ENCODE measurements at places on chromosomes 12 and 14.

DNA sequence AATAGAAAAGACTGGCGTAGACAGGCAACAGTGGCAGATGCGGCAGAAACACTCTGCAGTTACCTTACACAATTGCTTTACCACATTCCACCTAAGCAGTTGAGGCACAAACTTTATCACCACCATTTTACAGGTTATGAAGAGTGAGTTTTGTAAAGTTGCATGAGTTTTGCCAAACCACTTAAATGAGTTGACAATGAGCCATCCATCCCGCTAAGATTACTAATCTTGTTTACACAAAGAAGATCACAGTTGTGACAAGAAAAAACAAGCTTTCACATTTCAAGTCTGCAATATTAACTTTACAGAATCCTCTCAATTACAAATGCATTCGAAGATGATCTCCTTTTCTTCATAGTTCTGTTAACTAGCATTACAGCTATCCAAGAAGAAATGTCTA is 1.8 kb downstream of the TMCC3 start:
- no peak for DNase-seq

DNA sequence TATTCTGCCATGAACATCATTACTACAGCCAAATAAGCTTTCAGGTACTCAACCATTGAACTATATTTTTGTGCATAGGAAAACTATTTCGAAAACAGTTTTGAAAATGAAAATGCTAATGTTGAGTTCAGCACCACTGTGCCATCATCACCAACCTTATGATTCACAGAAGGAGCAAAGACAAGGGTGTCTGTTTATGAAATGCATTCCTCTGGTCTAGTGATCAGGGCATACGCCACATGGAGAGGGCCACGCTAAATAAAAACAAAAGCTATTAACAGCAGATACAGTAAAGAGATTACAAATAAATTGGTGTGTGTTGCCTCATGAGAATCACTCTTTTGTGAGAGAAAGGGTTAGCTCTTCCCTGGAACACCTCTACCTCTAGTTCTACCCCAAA is 43.2 kb upstream of the BMAL2 start:
- DNase-seq, result no peak

DNA sequence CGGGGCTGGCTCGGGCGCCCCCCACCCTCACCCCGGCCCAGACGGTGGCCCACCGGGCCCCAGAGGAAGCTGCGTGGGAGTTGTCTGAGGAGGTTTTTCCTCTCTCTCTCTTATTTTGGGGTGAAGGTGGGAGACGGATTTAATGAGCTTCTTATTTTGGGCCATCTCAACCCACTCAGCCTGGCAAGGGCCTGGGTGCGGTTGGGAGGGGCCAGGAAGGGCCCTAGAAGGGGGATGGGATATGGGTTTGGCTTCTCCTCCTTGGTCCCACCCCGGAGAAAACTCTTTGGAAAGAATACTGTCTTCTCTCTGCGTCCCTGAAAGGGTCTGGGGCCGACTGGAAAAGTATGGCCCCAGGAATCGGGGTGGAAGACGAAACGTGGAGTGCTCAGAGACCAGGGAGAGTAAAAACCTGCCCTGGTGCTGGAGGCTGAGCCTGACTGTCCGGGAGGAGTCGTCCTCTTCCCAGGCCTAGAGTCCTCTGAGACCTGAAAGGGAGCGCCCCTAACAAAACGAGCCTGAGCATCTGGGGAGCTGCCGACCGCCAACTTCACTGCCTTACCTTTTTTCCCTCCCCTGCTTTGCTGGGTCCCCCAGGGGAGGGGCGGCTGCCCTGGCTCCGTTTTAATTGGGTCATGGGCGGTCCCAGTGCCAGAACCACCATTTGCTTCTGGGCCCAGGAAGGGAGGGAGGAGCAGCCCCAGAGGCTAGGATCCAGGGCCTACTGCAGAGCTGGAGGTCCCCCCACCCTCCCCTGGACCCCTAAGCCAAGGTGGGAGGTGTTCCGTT is 1.6 kb downstream of the MMP14 start:
- DNase-seq, result no peak

DNA sequence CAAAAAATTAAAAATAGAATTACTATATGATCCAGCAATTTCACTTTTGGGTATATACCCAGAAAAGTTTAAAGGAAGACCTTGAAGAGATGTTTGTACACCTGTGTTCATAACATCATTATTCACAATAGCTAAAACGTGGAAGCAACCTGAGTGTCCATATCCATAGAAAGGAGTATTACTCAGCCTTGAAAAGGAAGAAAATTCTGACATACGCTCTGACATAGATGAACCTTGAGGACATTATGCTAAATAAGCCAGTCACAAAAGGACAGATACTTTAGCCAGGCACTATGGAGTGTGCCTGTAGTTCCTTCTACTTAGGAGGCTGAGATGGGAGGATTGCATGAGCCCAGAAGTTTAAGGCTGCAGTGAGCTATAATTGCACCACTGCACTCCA is 6.1 kb upstream of the RD3L start:
- DNase-seq, result no peak

- DNase-seq, result no peak
Measured at GRCh38 chr12:54020591-54021405, 7.4 kb upstream of the HOXC6 start.

- DNase-seq, result no peak
Measured at GRCh38 chr14:37597538-37597913, 2.1 kb downstream of the TTC6 start.

- DNase-seq, result no peak
Measured at GRCh38 chr14:96627811-96628775, 125.9 kb downstream of the PAPOLA start.

DNA sequence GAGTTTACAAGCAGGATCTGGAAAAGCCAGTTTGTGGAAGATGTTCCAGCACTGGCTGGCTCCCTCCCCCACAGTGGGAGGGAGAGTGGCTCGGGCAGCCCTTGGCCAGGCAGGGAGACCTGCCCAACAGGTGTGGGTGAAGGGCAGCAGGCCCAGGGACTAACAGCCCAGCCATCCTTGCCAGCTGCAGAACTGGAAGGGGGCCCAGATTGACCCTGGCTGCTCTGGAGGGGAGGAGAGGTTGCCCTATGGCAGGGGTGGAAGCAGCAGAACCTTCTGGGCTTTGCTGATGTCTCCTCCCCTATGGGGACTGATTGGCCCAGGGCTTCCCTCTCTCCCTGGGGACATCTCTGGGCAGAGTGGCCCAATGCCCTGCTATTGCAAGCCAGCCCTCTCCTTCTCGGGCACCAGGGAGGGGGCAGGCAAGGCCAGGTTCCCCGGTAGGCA is 20.5 kb downstream of the IRF2BPL start:
- DNase-seq, result no peak

- peak; percentile 39 for DNase-seq
Measured at GRCh38 chr12:24039113-24039525, 89.6 kb upstream of the SOX5 start.

GRCh38 chr12:40145896-40146295 is 40.0 kb upstream of the SLC2A13 start:
- no peak for DNase-seq

DNA sequence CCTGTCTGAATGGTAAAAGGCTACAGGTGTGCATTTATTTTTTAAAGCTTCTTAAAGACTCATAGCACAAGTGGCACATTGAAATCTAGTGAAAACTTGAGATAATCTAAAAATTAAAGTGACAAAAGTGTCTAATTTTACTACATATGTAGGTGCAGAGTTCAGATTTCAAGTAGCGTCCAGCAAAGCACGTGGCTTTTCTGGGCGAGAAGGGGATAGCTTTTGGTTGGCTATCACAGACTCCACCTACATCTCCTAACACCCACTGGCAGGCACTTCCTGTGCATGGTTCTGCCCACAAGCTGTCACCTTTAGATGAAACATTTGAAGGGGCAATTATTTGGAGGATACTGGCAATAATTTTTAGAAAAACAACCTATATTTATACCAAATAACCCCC is 1.9 kb upstream of the PITPNM2 start:
- no peak for DNase-seq

DNA sequence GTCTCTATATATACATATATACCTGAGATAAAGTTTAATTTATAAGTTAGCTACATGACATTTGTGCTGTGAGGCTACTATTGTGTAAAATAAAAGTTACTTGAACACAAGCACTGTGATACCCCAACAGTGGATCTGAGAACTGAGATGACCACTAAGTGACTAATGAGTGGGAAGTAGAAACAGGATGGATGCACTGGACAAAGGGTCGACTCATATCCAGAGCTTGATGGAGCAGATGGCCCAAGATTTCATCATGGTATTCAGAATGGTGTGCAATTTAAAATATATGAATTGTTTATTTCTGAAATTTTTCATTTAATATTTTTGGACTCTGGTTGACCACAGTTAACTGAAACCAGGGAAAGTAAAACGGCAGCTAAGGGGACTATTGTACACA is 908.6 kb upstream of the MDGA2 start:
- DNase-seq, result peak; percentile 32

GRCh38 chr12:16155938-16156337 is 121.5 kb downstream of the SLC15A5 start:
- no peak for DNase-seq

DNA sequence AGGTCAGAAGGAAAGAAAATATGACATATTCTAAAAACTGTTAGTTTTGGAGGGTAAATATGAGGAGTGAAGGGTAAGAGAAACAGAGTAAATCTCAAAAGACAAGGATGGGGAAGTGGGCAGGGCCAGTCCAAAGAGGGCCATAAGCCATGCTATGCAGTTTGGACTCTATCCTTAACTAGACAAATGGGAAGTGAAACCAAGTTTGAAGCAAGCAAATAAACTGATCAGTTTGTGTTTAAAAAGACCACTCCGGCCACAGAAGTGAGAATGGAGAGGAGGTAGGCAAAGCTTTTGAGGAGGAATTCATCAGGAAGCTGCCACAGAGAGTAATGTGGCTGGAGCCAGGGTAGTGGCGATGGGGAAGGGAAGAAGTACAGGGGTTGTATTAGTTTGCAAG is 37.5 kb upstream of the DAAM1 start:
- no peak for DNase-seq

DNA sequence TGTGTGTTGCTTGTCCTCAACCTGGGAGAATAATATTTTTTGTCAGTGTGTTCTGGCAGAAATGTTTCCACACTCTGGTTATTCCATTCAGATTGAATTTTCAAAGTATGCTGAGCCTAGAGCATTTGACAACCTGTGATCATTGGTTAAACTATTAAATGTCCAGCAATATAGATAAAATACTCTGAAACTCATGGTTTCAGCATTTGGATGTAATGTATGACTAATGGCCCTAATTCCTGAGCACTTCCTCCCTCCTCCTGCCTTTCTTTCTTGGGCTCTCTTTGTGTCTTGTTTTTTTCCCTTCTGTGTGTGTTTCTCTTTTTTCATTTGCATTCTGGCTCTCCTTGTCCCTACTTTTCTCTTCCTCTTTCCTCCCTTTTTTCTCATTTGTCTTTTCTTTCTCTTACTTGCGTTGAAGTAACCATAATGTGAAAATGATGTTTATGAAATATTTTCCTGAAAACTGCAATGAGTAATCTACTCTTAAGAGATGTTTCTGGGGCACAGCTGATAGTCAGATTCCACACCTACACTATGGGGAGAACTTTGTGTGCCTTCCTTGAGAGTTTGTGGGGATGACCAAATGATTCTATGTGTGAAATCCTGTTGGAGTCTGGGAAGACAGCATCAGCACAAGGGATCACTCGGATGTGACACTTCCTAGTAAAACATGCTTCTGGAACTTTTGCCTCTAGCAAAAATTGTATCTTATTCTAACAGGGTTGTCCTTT is 74.6 kb downstream of the FRMD6 start:
- DNase-seq, result no peak

DNA sequence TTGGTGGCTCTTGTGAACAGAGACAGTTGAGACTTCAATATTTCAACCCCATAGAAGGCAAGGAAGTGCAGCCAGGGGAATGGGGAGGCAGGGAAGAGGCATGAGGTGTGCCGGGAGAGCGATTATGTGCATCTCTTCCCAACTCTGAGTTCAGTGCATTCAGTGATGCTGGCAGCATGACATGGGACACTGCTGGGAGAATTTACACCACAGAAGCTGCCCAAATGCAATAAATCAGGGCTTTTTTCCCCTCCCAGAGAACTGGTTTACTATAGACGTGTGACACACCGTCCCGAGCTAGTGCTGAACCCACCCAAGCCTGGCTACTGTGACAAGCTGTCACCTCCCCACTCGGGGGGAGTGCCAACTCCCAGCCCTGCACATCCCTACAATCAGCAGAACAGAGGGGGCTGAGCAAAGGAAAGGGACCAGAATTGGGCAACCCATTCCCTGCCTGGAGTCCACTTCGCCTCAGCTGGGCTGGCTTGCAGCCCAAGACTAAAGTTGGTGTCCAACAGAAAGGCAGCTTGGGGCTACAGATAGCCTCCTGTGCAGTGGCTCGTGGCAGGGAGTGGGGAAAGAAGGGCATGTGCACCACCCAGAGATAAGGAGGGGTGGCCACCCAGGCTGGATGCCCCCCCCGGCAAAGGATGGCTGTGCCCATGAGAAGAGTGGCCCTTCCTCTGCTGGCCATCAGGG is 16.7 kb downstream of the AHSA1 start:
- no peak for DNase-seq

DNA sequence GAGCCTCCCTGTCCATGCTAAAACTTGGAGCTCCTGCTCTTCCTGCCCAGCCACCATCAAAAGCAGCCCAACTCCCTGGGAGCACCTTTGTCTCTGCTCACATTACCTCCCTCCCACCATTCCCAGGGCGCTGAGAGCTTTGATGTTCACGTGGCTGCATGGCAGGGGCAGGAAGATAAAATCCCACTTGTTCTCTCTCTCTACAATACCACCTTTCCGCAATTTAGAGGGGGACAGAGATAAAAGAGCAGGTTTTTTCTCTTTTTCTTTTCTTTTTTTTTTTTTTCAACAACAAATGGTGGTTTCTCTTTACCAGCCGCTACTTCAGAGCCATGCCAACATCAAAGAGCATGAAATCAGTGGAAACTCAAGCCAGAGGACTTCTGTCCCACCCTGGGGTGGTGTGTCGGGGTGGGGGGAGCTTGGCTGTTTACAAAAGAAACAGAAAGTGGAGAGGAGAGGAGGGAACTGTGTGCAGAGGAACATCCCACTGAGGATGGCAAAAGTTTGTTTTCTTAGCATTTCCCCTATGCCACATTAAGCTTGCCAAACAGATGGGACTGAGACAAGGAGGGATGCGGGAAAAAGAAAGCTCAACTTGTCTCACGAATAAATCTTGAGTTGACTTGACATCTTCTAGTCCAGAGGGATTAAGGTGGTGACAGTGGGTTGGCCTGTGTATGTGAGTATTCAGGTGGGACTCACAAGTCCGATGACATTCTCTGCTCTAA is 103.7 kb upstream of the NUDT4 start:
- no peak for DNase-seq

- DNase-seq, result no peak
Measured at GRCh38 chr14:103014466-103015228, 42.7 kb downstream of the CDC42BPB start.
